ENCODE measurements at places on chromosomes 1 and 21.

DNA sequence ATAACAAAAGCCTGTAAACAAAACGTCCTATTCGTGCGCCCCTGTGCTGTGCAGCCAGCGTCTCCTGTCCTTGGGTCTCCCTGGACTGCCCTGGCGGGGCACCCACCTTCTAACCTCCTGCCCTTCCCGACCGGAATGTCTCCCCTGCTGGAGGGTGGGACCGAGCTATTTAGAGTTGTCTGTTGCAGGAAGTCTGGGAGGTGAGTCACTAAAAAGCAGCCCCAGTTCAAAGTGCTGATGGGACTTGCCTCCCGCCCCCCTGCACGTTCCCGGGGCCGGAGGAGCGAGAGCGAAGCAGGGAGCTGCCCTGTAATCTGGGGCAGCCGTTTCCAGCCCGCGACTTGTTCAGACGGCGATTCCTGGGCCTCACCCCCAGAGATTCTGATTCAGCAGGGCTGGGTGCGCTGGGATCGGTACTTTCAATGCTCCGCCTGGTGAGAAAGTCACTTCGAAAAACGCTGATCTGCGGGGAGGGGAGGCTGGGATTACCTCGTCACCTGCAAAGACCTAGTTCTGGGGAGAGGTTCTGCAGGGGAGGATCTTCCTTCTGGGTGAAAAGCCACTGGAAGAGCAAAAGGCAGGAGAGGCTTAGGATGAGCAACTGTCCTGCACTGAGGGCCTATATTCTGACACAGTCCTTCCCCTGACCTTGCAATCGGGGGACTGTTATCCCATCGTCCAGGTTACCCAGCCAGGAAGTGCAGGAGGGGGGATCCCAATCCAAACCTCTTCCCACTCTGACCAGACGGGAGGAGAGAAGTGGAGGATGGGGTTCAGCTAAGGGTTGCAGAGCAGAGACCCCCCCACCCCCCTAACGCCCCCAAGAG is 1.2 kb upstream of the DHRS3 start:
- peak; percentile 69 for DNase-seq

GRCh38 chr1:39540504-39541031 is 36.0 kb downstream of the PABPC4 start:
- DNase-seq = no peak

GRCh38 chr1:100757946-100758345 is 38.4 kb downstream of the VCAM1 start:
- DNase-seq = no peak

- no peak for DNase-seq
Observed at GRCh38 chr1:155297384-155297783, 3.9 kb downstream of the PKLR start.

DNA sequence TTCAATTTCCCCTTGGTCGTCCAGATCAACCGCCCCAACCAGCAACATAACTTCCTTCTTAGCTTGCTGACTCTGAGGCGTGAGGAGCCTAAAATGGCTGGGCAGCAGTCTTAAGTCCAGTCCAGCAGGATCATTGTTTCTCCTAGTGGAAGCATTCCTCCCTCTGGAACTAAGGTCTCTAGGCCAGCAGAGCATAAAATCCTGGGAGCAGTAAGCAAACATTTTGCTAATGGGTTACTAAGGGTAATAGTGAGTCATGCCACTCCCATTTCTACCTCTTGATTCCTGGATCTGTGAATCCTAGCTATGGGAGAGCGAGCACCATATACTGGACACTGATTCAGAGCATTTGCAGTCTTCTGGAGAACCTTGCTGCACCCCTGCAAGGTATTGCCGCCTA is 59.9 kb downstream of the ADSS2 start:
- DNase-seq = no peak

GRCh38 chr1:156421062-156421938 is 52.3 kb downstream of the RHBG start:
- peak; percentile 69 for DNase-seq

- no peak for DNase-seq
Observed at GRCh38 chr1:60257531-60257930, 184.0 kb upstream of the C1orf87 start.

- DNase-seq = no peak
Observed at GRCh38 chr1:98176414-98176813, 255.6 kb upstream of the DPYD start.

- peak; percentile 58 for DNase-seq
Observed at GRCh38 chr1:155009221-155009711, 6.7 kb downstream of the ZBTB7B start.

GRCh38 chr1:62184336-62184735 is 10.3 kb upstream of the L1TD1 start:
- DNase-seq = no peak

- peak; percentile 13 for DNase-seq
Observed at GRCh38 chr21:46093668-46094400, 4.1 kb upstream of the COL6A2 start.

DNA sequence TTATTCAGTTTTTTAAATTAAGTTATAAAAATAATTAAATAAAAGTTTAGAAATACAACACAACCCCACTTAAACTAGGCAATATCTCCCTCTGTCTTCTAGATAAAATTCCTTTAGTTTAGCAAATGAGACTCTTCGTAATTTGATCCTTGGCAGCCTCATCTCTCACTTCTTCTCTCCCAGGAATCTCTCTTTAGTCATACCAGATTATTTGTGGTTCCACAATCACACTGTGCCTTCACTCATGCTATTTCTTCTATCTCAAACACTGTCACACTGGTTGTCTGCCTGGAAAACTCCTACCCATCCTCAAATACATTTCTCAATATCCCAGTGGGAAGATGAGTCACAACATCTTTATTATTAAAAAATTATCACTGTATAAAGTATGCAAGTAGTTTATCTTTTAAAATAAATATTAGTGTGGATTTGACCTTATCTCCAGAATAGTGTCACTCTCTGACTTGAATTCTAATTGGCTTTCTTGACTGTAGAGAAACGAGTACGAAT is 195.5 kb downstream of the KCNH1 start:
- no peak for DNase-seq

- DNase-seq = no peak
Observed at GRCh38 chr1:26330276-26330675, 12.5 kb downstream of the CD52 start.

GRCh38 chr1:201570886-201571624 is 32.1 kb downstream of the NAV1 start:
- DNase-seq = no peak

DNA sequence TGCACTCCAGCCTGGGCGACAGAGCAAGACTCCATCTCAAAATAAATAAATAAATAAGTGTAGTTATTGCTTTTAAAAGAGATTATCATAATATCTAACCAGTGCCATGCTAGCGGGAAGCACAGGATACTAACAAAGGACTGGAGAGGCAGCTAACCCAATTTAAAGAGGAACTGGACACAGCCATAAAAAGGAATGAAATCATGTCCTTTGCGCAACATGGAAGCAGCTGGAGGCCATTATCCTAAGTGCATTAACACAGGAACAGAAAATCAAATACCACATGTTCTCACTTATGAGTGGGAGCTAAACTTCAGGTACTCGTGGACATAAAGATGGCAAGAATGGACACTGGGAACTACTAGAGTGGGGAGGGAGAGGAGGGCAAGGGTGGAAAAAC is 54.9 kb downstream of the TM2D1 start:
- no peak for DNase-seq

DNA sequence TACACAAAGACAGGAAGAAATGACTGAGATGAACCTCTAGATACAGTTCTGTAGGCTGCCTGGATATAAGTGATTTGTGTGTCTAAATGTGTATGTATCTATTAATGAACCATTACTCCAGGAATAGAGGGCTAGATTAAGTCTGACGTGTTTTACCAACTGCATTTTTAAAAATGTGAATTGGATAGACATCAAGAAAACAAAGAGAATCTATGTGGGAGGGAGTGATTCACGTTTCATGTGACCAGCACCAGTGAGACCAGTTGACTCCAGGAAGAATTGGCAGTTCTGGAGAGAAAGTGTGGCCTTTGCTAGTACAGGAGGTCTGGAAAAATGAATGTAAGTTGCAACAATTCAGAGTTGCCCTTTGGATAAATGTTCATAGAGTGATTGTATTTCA is 53.4 kb upstream of the RGS21 start:
- no peak for DNase-seq

DNA sequence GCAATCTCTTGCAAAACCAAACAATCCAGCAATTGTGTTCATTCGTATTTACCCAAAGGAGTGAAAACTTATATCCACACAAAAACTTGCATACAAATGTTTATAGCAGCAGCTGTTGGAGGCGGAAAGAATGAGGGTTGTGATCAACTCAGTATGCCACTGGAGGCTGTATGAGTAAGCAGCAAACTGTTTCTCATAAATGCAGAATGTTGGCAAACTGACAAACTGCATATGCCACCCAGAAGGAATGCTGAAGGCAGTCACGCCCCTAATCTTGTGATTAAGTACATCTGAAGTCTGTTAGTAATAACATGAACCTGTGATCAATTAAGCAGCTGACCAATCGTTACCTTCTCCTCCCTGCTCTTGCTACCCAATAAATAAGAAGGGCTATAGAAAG is 60.5 kb upstream of the CR2 start:
- no peak for DNase-seq

- DNase-seq = no peak
Observed at GRCh38 chr1:54994355-54994990, 4.3 kb upstream of the BSND start.

GRCh38 chr1:115534106-115534505 is 107.7 kb upstream of the VANGL1 start:
- DNase-seq = no peak

DNA sequence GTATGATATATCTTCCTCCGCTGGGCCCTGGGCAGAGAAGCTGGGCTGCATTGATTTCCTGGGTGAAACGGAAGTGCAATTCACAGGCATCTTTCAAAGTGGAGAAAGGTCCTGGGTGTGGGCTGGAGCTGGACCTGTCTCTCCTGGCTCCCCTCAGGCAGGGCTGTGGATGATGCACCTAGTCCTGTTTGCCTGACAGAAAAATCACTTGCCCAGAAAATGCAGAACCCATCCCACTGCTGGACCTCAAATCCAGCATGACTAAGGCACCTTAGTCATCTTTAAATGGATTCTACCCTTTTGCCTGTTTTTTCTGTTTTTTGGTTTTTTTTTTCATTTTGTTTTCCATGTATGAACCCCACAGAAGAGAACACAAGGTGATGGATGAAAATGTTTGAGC is 49.7 kb downstream of the MYSM1 start:
- DNase-seq = no peak

GRCh38 chr21:36223451-36223850 is 66.8 kb downstream of the DOP1B start:
- DNase-seq = no peak

- DNase-seq = no peak
Observed at GRCh38 chr1:92210701-92211100, 7.0 kb upstream of the C1orf146 start.

DNA sequence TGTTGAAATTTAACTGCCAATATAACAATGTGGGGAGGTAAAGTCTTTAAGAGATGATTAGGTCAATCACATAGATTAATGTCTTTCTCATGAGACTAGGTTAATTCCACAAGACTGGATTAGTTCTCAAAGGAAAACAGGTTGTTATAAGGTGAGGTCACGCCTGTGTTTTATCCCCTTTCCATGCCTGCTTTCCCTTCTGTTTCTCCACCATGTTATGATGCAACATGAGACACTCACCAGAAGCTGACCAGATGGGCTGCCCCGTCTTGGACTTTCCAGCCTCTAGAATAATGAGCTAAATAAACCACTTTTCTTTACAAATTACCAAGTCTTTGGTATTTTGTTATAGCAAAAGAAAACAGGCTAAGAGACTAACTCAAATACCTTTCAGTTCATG is 70.8 kb downstream of the DDAH1 start:
- DNase-seq = no peak

GRCh38 chr1:203791498-203791897 is 3.9 kb upstream of the ZBED6 start:
- DNase-seq = no peak

- DNase-seq = peak; percentile 58
Observed at GRCh38 chr1:40980453-40981121, 1.1 kb downstream of the CTPS1 start.

DNA sequence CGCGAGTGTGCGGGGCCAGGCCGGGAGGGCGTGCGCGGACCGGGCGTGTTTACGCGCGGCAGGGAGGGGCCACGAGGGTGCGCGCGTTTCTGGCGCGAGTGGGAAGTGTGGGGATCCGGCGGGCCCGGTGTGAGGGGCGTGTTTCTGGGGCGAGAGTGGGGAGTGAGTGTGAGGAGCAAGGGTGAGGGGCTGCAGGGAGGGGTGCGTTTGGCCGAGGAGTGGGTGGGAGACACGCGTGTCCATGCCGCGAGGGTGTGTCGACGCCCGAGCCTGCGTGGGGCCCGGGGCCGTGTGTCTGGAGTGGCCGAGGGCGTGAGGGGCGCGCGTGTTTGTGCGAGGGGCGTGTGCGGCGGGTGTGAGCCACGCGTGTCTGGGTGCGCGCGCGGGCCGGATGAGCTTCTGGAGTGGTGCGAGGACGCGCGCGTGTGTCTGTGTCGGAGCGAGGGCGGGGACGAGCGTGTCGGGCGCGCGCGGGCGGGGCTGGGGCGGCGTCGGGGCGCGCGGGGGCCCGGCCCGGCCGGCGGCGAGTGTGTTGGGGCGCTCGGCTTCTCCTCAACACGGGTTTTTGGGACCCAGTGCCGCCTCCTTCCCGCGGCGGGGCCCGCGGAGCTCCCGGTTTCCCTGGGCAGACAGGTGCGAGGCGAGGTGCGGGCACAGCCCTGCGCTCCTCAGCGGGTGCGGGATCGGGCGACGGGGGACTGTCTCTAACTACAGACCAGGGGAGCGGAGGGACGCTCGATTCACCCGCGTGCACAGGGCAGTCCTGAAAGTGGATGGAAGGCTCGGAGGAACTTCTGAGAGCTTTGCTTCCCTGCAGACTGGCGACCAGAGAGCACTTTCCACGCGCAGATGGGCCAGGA is 65.8 kb upstream of the VAMP3 start:
- peak; percentile 29 for DNase-seq

DNA sequence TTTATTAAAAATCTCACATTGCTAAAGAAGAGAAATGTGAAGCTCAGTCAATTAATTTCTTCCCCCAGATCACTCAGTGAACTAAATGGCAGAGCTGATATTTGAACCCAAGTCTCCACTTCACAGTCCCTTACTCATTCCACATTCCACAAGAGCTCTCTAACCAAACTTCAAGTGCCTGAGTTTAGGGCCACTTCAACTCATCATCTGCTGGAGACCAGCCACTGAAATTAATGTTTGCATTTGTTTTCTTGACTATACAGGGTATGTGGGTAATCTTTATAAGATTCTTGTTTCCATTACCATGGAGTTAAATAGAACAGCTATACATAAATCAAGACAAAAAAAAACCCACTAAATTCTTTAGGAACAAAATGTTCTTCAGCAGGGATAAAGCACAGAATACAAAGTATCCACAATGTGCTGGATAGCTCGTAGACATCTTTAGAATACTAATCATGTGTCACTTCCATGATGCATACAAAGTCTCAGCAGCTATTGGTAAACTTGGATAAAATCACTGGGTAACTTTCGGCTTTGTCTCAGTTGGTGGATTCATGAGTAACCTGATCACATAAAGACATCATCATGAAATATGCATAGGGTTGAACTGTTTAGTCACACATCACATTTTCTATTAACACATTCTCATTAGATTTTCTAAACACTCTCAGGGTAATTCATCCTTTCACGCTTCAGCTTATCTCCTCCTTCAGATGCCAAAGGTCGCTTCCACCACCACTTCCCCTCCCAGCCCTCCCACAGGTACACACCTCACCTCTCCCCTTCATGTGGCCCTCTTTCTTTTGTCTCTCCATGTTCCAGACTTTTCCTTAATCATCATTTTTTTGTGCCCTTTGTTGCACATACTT is 89.8 kb downstream of the LRRC53 start:
- DNase-seq = no peak

- no peak for DNase-seq
Observed at GRCh38 chr1:245588116-245588639, 433.4 kb downstream of the KIF26B start.
